Cardiac muscle cell (in vitro differentiated cells and primary cell): ENCODE measurements at places on chromosomes 2 and 18. TPM values are rescaled to one million over a fixed set of nuclear protein-coding genes. Genes with fewer than 3 reads are reported as not detected.

Gene REV1
- total RNA-seq = 18.8 and 26.9 TPM in 2 replicates

Gene BOLA3
- total RNA-seq = 27.0 and 97.0 TPM in 2 replicates

Gene LIPG
- 1.5 and 3.3 TPM in 2 replicates for total RNA-seq

DNA sequence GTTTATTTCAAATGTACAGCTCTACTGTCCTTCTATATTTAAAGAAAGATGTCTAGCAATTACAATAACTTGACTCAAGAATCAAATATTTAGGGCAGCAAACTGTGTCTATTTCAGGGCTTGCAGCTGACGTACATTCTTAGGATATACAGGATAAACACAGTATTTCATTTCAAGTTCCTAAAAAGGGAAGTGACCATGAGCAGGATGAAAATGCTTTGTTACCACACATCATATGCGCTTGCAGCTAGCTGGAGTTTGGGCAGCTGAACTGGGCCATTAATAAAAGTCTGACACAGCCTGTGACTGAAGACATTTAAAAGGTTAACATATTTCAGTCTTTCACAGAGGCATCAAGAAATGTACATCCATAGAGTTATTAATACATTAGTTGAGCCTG lies 264.6 kb upstream of the TRIB2 start:
- no peaks in the 10 kb centered on the region for H3K36me3 ChIP-seq
- no peaks in the 10 kb centered on the region for H3K27me3 ChIP-seq
- H3K4me3 ChIP-seq = no peak overlapping the region
- H3K27ac ChIP-seq = peak overlapping the region; percentile 41
- peak; percentile 61 for DNase-seq

DNA sequence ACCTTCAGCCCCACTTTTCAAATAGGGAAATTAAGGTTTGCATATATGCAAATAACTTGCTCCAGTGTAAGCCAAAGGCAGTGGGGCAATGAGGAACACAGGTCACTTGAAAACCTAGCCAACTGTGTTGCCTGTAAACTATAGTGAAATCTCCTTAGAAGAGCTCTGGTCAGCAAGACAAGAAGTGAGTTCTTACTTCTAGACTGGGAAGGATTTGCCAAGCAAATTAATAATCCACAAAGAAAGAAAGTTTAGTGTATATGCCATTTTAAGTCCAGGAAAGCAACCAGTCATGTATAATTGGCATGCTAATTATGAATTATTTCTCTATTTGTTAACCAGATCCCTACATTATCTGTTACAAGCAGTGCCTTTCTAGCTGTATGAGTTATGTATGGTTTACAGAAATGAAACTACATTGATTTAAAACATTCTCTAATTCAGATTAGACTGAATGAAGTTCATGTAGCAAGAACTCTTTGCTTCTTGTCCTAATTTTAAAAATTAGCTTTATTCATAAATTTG lies 129.9 kb downstream of the MTX2 start:
- no peaks in the 10 kb centered on the region for H3K27me3 ChIP-seq
- H3K27ac ChIP-seq = no peak overlapping the region
- H3K4me3 ChIP-seq = no peak overlapping the region

DNA sequence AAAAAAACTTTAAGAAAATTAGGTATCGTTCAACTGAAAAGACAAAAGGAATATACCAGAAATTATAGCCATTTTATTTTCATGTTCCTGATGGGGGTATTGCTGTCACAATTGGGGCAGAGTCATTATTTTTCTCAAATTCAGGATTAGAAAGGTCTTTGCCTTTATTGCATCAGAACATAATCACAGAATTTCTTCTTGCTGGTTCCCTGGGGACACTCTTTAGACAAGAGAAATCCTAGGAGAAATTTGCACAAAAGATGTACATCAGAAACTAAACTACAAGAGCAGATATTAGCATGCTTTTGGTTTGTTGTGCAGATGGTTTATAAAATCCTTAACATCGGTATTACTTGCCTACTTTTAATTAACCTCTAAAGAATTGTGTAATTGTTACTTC lies 103.2 kb downstream of the NCOA1 start:
- no peak overlapping the region for H3K4me3 ChIP-seq
- H3K36me3 ChIP-seq = no peaks in the 10 kb centered on the region
- H3K27ac ChIP-seq = no peak overlapping the region
- H3K4me1 ChIP-seq = no peaks in the 10 kb centered on the region
- no peaks in the 10 kb centered on the region for H3K27me3 ChIP-seq

- H3K36me3 ChIP-seq = no peaks in the 10 kb centered on the region
- H3K27me3 ChIP-seq = no peaks in the 10 kb centered on the region
- no peak overlapping the region for H3K4me3 ChIP-seq
- no peaks in the 10 kb centered on the region for H3K4me1 ChIP-seq
- no peak for DNase-seq
These were observed 72.5 kb upstream of the CYP1B1 start for GRCh38 chr2:38148501-38148900.

DNA sequence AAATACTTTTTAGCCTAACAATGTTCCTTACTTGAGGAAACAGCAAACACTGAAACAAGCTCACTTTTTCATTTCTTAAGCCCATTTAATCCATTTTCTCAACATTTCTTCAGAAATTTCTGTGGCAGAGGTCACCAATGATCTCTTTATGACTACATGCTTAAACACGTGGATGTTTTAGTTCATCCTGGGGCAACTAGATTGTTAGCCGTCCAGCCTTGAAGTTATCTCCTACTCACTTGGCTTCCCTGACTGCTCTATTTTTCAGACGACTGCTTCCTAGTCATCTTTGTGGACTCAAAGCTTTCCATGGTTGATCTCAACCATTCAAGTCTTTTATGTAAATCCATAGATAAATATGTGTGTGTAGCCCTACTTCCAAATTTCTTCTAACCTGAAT lies 24.1 kb downstream of the CD302 start:
- peaks cover 6% of the 10 kb centered on the region for H3K4me1 ChIP-seq
- H3K27ac ChIP-seq = peak overlapping the region; percentile 79
- H3K4me3 ChIP-seq = no peak overlapping the region
- peaks cover under 1% of the 10 kb centered on the region for H3K36me3 ChIP-seq
